ENCODE measurements at places on chromosomes 1 and 21.

DNA sequence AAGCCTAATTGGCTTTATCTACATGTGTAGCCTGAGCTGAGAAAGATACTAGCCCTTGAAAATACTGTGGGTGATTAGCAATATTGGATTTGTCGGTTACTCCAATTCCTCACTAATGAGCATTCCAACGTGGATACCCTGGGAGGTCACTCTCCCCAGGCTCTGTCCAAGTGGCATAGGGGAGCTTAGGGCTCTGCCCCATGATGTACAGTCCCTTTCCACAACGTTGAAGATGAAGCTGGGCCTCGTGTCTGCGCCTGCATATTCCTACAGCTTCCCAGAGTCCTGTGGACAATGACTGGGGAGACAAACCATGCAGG is 2.6 kb downstream of the RCC1 start:
- no peak for DNase-seq

GRCh38 chr1:177811429-177811828 is 158.4 kb downstream of the SEC16B start:
- DNase-seq, result no peak

- no peak for DNase-seq
Measured at GRCh38 chr1:56617141-56617540, 28.0 kb upstream of the PRKAA2 start.

DNA sequence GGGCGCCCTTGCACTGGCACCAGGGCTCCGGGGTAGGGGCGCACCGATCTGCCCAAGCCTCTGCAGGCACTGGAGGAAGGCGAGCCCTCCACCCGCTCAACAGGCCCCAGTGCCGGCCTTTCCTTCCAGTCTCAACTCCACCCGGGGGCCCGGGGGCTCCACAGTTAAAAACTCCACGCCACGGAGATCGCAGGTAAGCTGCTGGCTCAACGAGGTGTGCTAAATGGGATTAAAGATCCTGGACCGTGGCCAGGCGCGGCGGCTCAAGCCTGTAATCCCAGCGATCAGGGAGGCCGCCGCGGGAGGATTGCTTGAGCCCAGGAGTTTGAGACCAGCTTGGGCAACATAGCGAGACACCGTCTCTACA is 536 bp downstream of the HSF2BP start:
- DNase-seq, result no peak

- DNase-seq, result peak; percentile 41
Measured at GRCh38 chr1:174998569-174999215, 1.1 kb upstream of the CACYBP start.

DNA sequence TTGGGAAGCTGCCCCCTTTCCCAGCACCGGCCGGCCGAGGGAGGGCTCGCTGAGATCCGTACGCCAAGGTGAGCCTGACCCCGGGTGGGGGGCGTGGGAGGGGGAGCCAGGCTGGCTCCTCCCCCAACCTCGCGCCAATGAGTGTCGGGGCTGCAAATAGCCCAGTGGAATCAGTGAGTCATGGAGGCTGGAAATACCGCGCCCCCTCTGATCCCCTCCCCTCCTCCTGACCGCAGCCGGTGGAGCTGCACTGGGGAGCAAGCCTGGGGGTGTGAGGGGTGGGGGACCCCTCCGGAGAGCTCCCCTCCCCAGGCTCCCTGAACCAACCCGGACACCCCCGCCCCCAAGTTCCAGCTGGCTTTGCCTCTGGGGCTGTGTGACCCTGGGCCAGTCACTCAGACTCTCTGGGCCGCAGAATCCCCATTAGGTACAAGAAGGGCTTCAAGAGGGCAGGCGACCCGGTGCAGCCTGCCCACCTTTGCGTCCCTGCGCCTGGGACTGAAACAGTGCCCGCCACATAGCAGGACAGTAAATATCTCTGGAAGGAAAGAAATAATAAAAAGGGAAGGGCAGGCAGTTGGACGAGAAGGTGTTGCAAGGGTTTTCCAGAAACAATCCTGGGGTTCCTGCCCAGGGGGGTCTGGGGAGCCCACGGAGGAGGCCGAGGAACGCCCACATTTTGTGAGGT is 4.5 kb downstream of the HSPB7 start:
- no peak for DNase-seq

DNA sequence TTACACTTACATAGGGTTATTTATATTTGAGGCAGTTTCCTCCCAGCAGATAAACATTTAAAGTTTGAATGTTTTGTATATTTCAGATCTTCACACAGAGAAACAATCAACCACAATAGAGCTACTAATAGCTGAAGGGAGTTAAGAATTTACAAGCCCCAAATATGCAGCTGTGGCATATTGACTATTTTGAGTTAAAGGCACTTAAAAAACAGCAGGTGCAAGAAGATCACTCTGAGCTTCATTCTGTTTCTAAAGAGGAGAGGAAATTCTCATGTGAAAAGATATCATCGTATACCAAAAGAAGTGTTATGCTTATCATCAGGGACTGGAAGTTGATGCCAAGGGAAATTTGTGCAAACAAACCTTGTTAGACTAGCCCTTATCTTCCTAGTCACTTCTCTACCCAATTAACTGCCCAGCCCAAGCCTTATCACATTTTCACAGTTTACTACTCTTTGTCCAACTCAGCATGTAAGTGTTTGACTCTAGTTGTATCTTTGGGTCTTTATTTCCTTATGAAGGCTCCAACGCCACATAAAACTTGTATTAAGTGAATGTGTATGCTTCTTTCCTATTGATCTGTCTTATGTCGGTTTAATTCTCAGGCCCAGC is 66.3 kb upstream of the COG2 start:
- DNase-seq, result no peak

GRCh38 chr1:55317673-55318072 is 102.5 kb upstream of the USP24 start:
- DNase-seq, result no peak

DNA sequence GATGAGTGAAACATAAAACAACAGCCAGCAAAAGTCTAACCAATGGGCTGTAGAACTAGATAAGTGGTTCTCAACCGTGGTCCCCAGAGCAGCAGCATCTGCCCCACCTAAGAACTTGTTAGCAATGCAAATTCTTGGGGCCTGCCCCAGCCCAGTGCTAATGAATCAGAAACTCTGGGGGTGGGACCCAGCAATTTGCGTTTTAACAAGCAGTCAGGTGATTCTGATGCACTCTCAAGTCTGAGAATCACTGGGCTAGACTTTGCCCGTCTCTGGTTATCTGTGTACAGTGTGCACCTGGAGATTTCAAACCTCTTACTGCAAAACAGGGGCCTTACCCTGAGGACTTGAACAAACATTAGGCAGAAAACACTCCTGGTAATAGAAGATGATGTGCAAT is 66.5 kb downstream of the PLXNA2 start:
- DNase-seq, result no peak

DNA sequence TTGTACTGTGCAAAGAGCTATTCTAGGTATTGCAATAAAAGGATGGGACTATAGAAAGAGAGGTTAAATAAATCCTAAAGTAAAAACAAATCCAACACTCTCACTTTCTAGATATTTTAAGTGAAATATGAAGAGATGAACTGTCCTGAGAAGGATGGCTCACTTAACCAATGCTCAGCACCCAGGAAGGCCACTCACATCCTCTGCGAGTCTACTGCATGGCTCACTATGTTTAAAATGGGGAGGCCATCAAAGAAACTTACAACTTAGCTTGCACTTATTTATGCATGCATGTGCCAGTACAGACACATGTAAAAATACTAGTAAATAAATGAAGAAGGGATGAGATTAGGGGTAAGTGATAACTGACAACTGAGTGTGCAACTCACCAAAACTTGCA is 37.5 kb downstream of the PLPPR5 start:
- no peak for DNase-seq

- DNase-seq, result no peak
Measured at GRCh38 chr1:101122452-101123166, 97.0 kb upstream of the DPH5 start.

DNA sequence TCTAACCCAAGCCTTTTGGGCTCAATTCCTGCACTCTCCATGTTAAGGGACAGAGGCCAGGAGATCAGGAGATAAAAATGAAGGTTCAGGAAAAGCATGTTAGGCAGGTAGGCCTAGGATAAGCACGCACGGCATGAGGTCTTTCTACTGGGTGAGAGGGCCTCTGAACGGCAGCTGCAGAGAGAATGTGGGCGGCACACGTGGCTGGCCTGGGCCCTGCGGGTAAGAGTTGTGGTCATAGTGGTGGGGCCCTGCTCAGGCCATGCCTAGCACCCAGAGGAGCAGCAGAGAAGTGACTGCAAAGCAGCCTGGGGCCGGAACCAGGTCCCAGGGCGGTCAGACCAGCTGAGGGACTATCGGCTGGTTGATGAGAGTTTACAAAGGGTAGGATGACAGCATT is 7.5 kb upstream of the FOXO6 start:
- no peak for DNase-seq

- peak; percentile 73 for DNase-seq
Measured at GRCh38 chr1:214004014-214004413, 16.2 kb downstream of the PROX1 start.

Data from NCI-H524 treated with DMSO at 0.1 percent for 48 hours (cell line).